ENCODE measurements at places on chromosomes 13 and 19.

- no peak for DNase-seq
Measured at GRCh38 chr19:3304871-3305423, 61.4 kb upstream of the NFIC start.

- DNase-seq = no peak
Measured at GRCh38 chr13:102440259-102440936, 38.5 kb upstream of the FGF14 start.

DNA sequence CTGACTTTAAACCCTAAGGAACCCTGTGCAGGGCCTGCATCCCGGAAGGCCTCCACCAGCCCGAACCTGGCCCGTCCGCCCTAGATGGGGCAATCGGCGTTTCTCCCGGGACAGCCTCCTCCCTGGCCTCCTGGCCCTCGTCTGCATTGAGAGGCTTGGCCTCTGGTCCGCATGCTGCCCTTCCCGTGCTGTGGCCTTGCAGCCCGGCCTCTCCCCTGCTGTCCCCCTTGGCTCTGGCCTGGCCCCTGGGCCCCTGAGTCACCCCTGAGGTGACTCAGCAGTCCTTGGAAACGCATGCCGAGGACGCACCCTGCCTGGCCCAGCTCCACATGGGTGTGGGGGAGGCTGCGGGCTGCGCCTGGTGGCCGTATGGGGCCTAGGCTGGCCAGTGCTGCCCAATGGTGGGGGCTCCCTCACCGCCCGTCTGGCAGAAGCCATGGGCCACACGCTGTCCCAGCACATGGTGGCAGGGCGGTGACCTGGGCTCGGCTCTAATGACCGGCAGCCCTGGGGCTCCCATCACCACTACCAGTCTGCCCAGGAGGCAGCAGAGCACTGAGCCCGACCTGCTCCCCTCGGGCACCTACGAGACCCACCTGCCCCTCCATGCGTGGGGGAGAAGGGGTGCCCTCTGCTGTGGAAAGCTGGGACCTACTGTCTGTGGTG lies 25.7 kb downstream of the SH3GL1 start:
- DNase-seq = peak; percentile 65

GRCh38 chr13:78102741-78103140 lies 184.1 kb upstream of the EDNRB start:
- DNase-seq = no peak

GRCh38 chr19:32876919-32877285 lies 7.3 kb upstream of the SLC7A9 start:
- peak; percentile 86 for DNase-seq

GRCh38 chr19:47492571-47493377 lies 8.8 kb upstream of the KPTN start:
- DNase-seq = no peak

DNA sequence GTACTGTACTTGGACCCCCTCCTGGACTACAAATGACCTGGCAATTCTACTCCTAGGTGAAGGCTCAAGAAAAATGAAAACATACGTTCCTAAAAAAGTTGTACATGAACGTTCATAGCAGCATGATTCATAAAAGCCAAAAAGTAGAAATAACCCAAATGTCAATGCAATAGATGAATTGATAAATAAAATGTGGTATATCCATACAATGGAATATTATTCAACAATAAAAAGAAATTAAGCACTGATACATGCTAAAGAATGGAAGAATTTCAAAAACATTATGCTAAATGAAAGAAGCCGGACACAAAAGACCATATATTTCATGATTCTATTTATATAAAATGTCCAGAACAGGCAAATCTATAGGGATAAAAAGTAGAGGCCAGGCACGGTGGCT lies 9.5 kb downstream of the ZNF432 start:
- DNase-seq = no peak

DNA sequence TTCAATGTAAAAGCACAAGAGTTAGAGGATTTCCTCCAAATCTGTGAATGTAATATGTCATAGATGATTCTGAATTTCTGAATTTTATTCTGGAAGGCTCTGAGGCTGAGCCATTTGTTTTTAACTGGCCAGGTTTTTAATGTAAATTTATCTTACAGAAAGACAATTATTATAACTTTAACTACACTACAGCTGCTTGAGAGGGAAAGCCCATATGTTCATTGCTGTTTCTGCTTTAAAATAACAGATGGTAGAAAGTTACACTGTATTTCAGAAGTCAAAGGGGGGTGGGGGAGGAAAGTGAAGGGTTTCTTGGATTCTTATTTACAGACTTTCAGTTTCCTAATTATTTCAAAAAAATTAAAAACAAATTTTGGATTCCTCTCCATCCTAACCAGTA lies 62.8 kb downstream of the DNAJC15 start:
- DNase-seq = no peak

DNA sequence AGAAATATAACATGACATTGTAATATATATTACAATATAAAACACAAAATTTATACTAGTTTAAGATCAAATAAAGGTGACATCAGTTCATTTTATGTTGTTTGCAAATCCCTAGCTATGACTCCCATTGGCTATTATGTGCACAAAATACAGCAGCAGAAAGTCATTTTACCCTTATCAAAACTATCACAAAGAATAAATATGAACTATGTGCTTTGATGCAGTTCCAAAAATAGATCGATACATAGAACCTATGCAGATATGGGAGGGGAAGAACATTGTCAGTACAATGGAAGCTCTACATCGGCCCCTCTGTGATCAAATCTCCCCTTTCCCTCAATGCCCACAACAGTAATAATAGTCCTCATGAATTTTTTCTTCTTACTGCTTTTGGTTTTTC lies 1038.1 kb upstream of the PCDH20 start:
- DNase-seq = no peak

DNA sequence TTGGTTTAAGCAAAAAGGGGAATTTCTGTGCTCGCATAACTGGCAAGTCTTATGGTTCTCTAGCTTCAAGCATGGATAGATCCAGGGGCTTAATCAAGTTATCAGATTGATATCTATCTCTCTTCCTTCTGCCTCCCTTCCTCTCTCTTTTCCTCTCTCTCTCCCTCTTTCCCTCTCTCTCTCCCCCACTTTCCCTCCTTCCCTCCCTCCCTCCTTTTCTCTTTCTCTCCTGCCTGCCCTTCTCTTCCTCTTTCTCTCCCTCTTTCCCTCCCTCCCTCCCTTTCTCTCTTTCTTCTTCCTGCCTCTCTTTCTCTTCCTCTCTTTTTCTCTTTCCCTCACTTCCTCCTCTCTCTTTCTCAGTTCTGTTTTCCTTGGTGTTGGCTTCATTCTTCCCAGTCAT lies 195.8 kb downstream of the HS6ST3 start:
- DNase-seq = no peak

DNA sequence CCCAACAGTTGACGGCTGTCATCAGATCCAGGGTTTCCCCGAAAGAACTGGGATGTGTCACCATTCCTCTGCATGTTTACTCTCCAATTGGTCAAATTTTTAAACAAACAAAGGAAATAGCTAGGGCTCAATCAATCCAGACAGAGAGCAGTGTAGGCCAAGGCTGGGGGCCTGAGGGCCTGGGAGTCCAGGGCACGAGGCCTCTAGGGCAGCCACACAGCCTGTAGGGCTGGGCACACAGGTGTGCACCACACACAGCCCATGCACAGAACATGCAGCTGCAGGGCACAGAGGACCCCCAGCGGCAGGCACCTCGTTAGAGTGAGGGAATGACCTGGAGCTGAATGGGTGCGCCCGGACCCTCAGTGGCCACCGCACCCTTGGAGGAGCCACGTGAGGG lies 9.5 kb downstream of the MIER2 start:
- no peak for DNase-seq

DNA sequence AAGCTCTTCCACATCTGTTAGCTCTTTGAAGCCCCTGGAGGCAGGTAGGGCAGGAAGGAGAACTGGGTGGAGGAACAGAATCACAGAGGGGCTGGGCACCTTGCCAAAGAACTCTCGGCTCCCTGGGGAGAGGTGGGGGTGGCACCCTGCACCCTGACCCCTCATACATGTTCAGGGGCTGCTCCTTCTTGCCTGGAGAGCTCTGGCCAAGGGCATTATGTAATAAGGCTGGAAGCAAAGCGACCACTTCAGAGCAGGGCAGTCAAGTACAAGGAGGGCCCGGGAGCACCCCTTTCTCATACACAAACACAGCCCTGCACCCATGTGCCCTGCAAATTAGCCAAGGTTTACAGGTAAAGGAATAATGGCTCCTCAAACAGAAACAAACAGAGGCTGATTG lies 351.9 kb upstream of the TSHZ3 start:
- no peak for DNase-seq

DNA sequence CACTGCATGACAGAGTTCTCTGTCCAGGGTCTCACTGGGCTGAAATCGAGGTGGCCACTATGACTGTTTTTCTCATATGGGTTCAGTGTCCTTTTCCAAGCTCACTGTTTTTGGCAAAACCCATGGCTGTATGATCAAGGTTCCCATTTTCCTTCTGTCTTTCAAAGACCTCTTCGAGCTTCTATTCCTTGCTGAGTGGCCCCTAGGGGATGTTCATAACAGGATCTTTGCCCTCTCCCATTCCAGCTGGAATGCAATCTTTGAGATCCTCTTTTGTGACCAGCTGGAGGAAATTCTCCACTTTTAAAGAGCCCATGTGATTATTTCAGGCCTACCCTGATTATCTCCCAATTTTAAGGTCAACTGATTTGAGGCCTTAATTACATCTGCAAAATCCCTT lies 572.5 kb upstream of the SLC10A2 start:
- no peak for DNase-seq

GRCh38 chr13:58744686-58745085 lies 1113.1 kb downstream of the PCDH17 start:
- no peak for DNase-seq

- DNase-seq = no peak
Measured at GRCh38 chr19:14103310-14103709, 12.8 kb upstream of the SAMD1 start.

- no peak for DNase-seq
Measured at GRCh38 chr13:30757026-30757742, 21.8 kb downstream of the ALOX5AP start.
